ENCODE measurements at places on chromosomes 1 and 21.

DNA sequence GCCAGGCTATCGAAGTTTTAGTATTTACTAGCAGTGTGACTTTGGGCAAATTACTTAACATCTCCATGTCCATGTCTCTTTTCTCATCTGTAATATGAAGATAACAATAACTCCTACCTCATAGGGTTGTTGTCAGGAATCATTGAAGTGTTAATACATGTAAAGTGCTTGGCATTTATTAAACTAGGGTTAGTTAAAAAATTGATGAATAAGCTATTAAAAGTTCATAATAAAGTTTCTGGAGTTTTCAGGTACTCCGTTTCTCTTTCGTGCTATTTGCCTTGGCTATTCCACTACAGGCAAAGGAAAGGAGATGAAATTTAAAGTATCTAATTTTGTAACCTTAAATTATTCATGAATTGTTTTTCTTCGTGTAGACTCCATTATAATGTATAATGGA lies 16.7 kb downstream of the LRRC8D start:
- DNase-seq: no peak

DNA sequence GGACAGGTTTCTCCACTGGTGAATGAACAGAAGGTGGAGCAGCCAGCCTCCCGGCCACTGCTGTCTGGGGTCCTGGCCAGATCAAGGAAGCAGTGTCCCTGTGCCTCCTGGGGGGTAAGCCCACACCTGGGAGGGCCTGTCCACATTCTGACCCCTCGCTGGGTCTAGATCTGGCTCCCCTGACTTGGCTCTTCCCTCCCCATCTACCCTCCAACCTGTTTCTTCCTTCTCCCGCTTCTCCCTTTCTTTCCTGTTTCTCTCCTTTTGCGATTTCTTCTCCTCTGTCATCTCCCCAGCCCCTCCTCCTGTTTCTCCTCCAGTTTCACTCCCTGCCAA lies 378 bp downstream of the RORC start:
- no peak for DNase-seq

GRCh38 chr1:16156848-16157495 lies 1.1 kb upstream of the EPHA2 start:
- no peak for DNase-seq

DNA sequence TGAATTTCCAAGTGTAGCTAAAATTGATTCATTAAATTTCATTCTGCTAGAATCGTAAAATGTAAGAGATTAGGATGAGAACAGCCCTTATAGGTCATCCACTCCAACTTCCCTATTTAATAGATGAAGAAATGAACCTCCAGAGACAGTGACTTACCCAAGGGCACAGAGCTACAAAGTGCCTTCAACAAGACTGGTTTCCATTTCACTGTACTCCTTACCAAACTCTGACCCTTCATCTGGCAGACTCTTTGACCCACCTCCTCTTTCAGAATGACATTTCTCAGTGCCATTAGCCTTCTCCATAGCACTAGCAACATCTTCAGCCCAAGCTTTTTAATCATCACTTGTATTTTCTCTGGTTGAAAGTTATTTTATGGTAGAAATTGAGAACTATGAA lies 161.3 kb downstream of the NEK7 start:
- DNase-seq: no peak

DNA sequence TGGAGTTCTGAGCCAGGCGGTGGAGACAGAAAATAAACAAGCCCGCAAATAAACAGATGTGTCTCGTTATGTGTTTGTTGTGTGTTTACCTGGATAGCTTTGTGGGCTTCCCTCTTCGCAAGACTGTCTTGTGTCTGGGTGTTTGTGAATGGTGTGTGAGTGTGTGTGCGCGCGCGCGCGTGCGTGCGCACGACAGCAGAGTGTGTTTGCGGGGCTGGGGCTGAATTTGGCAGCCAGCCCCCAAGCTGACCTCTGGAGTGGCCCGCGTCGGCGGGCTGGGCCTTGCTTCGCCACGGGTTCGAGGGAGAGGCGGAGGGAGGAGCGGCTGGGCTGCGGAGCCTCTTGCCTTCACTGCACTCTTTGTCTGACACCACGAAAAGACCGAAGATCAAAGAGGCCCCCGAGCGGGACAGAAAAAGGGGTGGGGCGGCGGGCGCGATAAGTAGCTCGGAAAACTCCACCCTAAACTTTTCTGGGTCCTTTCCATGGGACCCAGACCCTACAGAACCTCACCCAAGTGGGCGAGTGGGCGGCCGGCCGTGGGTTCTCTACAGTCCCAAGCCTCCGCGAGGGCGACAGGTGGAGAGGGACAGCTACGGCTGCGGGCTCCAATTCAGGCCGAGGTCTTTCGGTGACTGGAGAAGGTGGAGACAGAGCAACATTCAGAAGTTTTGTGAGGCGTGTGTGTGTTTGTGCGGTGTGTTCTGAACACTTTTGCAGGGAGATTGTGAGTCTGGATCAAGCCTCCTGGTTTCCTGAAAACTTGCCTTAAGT lies 14.5 kb downstream of the PAX7 start:
- no peak for DNase-seq

DNA sequence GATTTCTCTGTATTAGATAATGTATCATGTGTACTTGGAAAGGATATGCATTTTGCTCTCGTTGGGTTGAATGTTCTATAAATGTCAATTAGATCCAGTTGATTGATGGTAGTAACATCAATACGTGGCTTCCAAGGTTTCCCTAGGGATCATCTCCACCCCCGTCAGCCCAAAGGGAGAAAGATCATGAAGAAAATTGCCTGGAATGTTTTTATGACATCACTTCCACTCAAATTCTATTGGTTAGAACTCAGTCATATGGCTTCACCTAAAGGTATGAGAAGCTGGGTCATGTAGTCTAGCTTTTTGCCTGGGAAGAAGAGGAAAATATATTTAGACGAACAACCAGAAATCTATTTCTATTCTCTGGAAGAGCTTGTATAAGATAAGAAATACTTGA lies at the start of gene C1orf185:
Gene C1orf185 (plus strand): TSS at position 253 of the 400 bp plus-strand sequence. CDS start 6 bp downstream, at position 259.
- no peak for DNase-seq

- no peak for DNase-seq
Measured at GRCh38 chr1:91854852-91855534, 31.0 kb downstream of the TGFBR3 start.
